ENCODE measurements at places on chromosomes 16 and 17. TPM values are rescaled to one million over a fixed set of nuclear protein-coding genes. Genes with fewer than 3 reads are reported as not detected.
A peak's percentile ranks its signal among the peaks of the same experiment; 100 is the strongest.

GRCh38 chr17:34568953-34569352 is 10.4 kb upstream of the TMEM132E start:
- DNase-seq: no peak

The ZNF276 gene
- total RNA-seq: 34.1 TPM

- DNase-seq: no peak
These were observed at the start of gene CACNA1H for GRCh38 chr16:1152651-1153259. TSS of gene CACNA1H (plus strand) at chr16:1153106. CDS start at chr16:1153738, 632 bp downstream.

DNA sequence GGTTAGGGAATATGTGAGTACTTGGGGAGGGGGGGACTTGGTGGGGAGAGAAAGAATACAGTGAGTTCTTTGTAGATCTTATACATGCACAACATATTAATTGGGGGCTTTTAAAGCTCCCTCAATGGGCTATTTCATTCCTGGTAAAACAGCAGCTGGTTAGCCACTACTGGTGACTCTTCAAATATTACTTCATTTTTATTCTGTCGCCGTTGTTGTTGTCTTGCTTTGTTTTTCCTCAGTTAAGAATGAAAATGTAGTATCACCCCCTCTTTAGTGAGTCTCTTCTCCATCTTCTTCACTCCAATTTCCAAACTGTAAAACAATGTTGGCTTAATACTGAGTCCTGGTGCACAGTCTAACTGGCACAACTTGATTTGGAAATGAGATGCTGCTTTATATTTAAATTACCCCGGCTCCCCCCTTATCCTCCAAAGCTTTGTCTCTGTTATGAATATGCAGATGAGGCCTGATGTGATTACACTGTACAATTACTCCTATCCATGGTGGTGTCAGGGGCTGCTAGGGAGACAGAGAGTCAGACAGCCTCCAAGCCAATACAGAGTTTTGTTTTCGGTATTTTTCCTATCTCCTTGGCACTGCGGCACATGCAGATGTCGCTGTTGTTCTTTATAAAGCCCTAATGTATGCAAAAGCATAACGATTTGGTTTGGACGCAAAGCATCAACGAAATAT is 256.9 kb upstream of the PMFBP1 start:
- no peak for DNase-seq

The PRKAR1A gene
- total RNA-seq: 412 TPM

DNA sequence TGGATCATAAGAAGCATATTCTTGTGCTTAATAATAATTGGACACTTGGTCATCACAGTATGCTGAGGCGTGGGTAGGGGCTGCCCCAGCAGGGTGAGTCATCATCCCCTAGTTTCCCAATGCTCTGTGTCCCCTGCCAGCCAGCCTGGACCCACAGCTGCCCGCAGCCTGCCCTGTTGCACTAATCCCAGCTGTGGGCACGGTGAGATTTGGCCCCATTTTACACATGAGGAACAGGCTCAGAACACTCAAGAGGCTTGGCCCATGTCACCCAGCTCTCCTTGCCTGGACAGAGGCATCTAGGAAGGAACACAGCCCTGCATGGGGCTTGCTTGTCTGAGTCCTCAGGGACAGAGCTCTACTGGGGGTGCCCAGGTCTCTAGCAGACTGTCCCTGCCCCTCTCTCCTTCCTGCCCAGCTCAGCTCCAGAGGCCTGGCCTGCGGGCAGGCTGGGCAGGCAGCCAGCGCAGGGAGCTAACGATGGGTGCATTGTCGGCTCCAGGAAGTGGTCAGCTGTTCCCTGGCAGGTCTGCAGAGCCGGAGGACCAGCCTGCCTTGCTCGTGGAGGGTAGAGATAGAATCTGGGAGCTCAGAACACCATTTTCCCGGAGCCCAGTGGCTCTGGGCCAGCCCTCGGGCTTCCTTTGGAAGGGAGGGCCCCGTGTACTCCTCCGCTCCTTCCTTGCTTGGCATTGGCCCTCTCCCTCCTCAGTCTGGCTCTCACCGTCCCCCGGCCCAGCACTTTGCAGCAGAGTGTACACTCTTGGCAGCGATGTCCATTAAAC is 189.4 kb downstream of the RAB11FIP4 start:
- peak; percentile 64 for DNase-seq

GRCh38 chr16:74626741-74627416 is 20.0 kb upstream of the GLG1 start:
- DNase-seq: no peak

GRCh38 chr17:55062921-55063320 is 94.4 kb downstream of the STXBP4 start:
- no peak for DNase-seq

- DNase-seq: no peak
These were observed 75.1 kb upstream of the GOT2 start for GRCh38 chr16:58809213-58809612.

- no peak for DNase-seq
These were observed 205.2 kb downstream of the KCNJ2 start for GRCh38 chr17:70374496-70374895.

DNA sequence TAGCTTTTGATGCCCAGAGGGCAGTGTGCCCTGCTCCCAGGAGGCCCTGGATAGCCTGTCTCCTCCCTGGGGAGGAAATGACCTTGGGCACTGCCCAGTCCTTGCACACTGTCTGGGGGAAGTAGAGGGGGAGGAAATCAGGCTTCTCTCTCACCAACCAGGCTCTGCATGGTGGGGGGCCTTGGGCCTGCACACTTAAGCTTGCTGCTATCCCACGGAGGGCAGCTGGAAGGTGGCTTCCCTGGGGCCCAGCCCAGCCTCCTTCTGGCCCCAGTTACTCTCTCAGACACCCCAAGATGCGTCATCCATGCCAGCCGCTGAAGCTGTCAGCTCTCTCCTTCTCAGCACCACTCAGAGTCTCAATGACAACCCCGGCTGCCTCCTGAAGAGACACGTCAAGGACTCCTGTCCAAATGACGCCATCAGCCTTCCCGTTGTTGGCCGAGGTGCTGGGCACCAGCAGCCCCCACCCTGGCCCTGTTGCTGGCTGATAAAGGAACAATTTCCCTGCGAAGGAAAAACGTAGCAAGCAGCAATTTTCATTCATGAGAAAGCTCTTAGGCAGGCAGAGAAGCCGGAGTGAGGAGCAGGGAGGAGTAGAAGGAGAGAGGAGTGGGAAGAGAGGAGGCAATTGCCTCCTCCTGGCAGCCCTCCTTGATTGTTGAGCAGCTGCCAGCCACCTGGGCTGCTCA is 95.5 kb downstream of the SDK2 start:
- no peak for DNase-seq

DNA sequence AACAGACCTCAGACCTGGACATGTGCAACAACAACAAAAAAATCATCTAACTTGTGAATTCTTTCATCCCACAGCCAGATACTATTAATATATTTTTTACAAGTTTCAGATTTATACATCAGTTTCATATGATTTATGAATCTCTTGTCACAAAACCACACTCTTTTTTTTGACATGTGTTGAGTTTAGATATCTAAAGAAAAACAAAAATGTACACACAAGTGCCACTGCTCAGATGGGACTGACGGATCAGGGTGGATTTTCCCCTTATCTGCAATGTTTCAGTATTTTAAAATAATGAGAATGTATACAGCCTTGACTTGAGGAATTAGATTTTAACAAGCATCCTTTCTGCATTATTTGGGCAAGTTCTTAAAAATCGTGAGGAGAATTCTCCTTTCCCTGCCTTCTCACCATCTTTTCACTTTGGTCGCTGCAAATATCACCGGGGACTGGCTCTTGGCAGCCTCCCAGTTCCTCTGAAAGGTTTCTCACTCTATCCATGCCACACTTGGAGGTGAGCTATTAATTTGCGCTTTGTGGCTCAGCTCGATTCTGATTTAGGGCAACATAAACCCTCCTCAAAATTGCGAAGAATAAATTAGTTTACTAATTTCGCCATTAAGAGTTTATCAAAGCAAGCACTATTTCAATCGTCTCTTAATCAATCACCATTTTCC is 225.7 kb downstream of the XYLT1 start:
- DNase-seq: no peak

The CLEC19A gene
- total RNA-seq: not detected

GRCh38 chr16:85605051-85605911 is 7.8 kb upstream of the GSE1 start:
- DNase-seq: no peak

The APRT gene
- total RNA-seq: 45.5 TPM

DNA sequence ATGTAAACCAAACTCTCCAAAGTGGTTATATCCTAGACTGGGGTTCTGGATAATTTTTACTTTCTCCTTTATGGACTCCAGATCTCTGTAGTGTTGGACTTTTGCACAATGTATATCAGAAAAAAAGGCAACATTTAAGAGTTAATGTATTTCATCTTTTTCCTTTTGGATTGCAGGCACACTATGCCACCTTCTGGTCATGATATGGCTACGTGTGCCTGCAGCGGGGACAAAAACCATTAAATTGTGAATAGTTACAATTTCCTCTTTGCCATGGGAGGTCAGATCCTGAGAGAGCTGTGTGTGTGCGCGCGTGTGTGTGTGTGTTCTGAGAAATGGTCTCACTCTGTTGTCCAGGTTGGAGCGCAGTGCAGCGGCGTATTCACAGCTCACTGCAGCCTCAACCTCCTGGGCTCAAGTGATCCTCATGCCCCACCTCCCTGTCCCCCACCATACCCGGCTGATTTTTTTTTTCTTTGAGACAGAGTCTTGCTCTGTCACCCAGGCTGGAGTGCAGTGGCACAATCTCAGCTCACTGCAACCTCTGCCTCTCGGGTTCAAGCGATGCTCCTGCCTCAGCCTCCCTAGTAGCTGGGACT is 4.3 kb upstream of the SGF29 start:
- DNase-seq: no peak

The ASIC2 gene
- 1.1 TPM for total RNA-seq

GRCh38 chr17:75679706-75680211 is 12.6 kb downstream of the SAP30BP start:
- DNase-seq: no peak

- DNase-seq: no peak
These were observed 6.9 kb upstream of the SLC13A2 start for GRCh38 chr17:28466521-28467048.

DNA sequence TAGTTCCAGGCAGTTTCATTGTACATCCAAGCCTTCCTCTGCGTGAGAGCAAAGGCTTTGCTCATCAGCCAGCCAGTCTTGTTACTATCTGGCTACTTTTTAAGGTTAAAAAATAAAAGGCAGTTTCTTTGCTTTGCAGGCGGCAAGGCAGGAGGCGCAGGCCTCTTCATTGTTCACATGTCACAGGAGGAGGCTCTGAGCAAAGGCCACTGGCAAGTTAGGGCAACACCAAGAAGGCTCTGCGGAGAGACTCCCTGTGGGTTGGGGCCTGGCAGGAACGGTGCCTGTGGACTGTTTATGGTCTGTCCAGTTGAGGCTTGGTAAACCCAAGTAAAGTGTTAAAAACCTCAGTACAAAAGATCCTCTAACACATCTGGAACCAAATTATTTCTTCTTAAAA is 3.9 kb upstream of the NT5C start:
- DNase-seq: no peak

The TMC7 gene
- 0.49 TPM for total RNA-seq

DNA sequence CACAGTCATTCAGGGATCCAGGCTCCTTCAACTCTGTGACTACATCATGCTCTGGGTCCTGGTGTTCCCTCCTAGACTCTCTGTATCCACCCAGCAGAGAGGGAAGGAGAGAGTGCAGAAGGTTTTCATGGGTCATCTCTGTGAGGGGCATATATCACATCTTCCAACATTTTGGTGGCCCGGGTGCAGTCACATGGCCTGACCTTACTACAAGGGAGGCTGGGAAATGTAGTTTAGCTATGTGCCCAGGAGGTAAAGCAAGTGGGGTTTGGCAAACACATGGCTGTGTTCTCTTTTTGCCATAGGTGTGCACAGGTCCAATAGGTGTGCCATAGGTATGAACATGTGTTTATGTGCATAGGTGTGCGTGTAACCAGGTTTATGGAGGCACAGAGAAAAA is 222.2 kb upstream of the EEF2KMT start:
- no peak for DNase-seq

DNA sequence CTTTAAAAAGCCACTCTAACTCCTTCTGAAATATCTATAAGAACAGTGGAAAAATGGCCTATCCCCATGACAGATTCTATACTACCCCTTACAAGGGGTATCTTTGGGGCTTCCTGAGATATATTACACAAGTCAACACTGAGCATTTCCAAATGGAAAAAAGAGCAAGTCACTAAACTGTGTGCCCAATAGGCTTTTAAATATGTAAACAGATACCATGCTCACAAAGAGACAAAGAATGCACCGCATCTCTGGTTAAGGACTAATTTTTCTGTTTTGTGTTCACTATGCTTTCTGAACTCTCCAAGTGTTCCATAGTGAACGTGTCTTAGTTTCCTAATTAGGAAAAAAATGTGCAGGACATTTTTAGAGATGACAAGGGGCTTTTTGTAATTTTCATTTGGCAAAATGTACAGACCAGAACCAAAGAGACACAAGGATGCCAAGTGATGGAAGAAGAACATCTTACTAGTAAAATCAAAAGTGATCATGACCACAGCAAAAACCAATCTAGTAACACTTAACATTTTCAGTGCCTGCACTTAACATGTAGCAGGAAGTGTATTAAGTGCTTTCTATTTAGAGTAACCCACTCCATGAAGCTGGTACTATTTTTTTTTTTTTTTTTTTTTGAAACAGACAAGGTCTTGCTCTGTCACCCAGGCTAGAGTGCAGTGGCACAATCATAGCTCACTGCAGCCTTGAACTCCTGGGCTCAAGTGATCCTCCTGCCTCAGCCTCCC is 21.5 kb downstream of the MYH11 start:
- DNase-seq: no peak

GRCh38 chr17:77356690-77357201 is 216.0 kb downstream of the SEC14L1 start:
- DNase-seq: no peak

The SLC6A2 gene
- total RNA-seq: 0.85 TPM

The CHP2 gene
- total RNA-seq: not detected

DNA sequence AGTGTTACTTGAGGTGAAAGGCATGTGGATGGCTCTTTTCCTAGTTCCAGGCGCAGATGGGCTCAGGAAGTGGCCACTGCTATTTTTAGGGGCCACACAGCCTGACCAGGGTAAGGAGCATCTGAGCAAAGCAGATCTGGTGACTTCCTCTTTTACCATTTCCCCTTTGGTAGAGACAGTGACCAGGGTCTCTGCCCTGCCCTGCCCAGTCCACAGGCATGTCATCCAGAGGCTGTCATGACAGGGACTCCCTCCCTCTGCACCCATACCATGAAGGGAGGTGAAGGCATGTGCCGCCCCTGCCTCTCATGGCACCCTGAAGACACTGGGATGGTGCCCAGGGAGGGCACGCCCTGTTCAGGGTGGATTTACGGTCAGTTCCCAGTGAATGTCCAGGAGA is 2.2 kb downstream of the PLA2G15 start:
- no peak for DNase-seq

The CCT6B gene
- total RNA-seq: 1.1 TPM

The KRT40 gene
- total RNA-seq: not detected

The ODAD4 gene
- 1.1 TPM for total RNA-seq

Data from thoracic aorta (tissue), 2 donors.